Common myeloid progenitor, CD34-positive (primary cell): ENCODE measurements at places on chromosomes 4 and X.

DNA sequence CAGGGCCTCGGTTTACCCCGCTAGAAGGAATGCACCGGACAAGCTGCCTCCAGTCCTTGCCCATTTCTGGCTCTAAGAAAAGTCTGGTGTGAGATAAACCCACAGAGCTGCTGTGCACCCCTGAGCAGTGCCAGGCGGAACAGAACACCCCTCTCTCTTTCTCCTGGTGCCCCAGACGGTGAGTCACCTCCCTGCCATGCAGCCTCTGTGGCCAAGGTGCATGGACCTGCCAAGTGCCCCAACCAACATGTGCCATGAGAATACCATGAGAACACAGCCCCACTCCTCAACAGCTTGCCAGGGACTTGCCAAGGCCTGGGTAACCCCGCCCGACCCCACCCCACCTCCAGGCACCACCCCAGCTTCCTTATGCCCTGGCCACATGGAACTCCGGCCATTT lies 47.7 kb upstream of the MAN2B2 start:
- DNase-seq = no peak

DNA sequence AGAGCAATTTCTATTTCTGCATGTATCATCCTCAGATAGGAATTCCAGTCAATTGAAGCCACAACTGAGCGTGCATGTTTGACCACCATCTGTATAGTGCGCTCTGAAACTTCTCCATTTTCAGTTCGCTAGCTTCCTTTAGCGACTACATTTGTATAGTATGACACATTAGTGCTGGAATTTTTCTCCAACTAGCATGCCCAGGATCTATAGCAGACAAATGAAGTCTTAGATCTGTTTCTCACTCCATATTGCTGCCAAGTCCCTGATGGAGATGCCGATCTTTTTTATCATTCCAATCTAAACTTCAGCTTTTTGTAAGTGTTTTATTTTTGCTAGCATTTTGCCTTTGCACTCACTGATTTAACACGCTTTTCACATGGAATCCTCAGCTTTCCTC lies 774.8 kb upstream of the TENM3 start:
- no peak for DNase-seq

GRCh38 chr4:8909548-8909947 lies 37.9 kb upstream of the HMX1 start:
- DNase-seq = no peak

DNA sequence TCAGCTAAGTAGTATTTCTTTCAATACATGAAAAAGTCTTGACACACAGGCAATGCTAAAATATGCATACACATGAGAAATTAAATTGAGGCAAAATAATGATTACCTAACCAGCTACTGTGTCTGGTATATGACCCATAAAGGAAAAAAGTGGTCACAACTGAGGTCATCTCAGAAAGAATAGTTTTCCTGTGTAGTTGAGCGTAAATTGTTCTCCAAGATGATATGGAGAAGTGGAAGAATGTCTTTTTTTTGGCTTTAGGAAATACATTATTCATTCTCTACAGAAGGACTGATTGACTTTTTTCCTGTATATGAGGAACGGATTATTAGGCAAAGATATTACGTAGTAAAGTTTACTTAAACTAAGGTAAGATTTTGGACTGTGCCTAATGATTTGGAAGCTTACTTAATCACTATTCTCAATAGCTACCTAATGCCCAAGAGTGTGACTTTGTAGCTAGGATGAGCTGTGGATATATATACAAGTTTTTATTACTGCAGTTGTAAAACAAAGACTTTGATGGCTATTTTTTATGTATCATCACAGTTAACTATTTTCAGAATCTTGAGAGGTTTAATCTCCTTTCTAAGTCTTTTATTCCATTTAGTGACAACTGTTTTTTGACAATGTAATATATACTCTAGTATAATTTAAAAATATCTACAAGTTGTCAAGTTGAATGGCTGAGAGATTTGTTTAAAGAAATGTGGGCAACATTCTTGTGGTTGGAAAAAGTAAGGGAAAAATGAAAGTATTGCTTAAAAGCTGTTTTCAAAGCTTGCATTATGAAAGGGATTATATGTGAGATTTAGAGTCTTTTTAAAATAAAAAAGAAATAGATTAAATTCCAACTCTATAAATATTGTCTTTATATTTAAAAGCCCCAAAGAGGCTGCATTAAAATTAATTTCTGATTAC lies 100.2 kb downstream of the PDLIM5 start:
- no peak for DNase-seq
